Effector memory CD8-positive, alpha-beta T cell (primary cell): ENCODE measurements at places on chromosomes 2 and 18.
A peak's percentile ranks its signal among the peaks of the same experiment; 100 is the strongest.

- DNase-seq = no peak
Observed at GRCh38 chr2:8389431-8390108, 292.3 kb upstream of the ID2 start.

- DNase-seq = peak; percentile 18
Observed at GRCh38 chr2:47907039-47907781, 912 bp upstream of the FBXO11 start.

DNA sequence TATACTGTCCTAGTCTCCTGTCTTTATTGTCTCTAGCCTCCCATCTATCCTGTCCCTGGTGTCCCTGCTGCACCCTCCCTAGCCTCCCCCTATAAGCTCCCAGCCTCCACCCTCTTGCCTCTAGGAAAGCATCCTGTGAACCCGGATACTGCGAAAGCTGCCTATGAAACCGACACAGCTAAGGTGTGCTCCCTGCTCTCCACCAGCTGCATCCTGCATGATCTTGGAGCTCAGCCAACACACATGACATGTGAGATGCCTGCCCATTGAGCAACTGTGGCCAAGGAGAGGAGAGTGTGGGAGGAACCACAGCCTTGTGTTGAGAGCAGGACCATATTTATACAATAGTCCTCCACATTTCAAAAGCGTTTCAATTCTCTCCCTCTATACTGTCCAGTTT is 187.1 kb downstream of the ZBTB7C start:
- DNase-seq = no peak

DNA sequence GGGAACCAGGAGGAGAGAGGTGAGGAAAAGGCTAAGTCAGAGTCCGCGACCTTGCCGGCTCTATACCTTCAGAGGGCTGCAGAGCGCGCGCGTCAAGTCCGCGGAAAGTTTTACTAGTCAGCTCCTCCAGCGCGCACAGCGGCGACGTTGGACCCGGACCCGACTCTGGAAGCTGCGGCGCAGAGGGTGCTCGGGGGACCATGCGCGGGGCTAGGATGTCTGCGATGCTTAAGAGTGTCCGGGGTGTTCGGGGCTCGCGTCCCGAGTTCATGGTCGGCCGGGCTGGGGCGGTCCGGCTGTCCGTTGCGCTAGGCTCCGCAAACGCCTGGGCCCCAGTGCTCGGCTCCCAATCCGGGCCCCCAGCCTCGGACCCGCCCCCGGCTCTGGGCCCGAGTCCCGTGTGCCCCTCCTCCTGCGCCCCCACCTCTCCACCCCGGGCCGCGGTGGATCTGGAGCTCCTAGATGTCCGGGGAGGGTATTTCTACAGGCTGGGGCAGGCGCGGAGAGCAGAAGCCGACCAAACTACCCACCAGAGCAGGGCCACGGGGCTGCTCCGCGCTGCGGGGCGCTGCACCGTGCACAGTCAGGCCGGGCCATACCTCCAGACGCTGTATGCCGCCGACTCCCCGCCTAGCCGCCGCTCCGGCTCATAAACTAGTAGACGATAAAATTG is at the start of gene LBX2:
Gene LBX2 (minus strand): TSS at position 337 of the 673 bp plus-strand sequence. CDS start 66 bp downstream, at position 271.
- no peak for DNase-seq

- no peak for DNase-seq
Observed at GRCh38 chr2:36544638-36545338, 53.2 kb downstream of the FEZ2 start.

GRCh38 chr2:152443771-152444170 is 108.8 kb downstream of the FMNL2 start:
- DNase-seq = no peak

DNA sequence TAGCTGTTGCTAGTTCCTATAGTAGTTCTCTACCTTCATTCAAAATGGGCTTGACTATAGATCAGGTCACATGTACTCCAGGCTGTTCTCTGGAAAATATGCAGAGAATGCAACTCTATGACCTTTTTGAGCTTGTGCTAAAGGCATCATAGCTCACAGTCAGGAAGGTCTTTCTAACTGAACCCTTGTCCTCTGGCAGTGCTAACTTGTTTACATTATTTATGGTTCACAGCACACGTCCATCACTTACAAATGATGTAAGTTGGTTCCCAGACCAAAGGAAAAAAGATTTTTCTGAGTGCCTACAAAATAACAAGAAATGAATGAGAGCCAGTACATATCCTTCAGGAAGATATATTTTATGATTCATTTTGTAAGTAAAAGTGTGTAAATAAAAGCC is 236.1 kb downstream of the GCA start:
- DNase-seq = no peak

- no peak for DNase-seq
Observed at GRCh38 chr2:240564561-240565332, 3.5 kb upstream of the RNPEPL1 start.

DNA sequence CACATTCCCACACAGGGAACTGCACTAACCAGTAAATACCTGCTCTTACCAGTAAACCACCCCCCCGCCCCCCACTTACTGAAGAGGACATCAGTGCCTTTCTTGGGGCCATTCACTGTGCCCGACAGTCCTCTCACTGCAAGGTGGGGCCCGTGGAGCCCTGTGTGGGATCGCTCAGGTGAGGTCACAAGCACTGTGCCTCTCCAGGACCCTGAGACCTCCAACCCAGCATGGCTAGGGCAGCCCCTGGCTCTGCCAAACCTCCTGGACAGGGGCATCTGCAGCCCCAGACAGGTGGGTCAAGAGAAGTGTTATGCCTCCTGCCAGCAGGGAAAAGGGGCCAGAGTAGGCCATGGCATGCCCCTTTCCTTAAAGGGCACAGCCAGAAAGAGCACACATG is 6.7 kb upstream of the NEURL3 start:
- no peak for DNase-seq

GRCh38 chr2:23905155-23905554 is 21.8 kb downstream of the ATAD2B start:
- DNase-seq = no peak

DNA sequence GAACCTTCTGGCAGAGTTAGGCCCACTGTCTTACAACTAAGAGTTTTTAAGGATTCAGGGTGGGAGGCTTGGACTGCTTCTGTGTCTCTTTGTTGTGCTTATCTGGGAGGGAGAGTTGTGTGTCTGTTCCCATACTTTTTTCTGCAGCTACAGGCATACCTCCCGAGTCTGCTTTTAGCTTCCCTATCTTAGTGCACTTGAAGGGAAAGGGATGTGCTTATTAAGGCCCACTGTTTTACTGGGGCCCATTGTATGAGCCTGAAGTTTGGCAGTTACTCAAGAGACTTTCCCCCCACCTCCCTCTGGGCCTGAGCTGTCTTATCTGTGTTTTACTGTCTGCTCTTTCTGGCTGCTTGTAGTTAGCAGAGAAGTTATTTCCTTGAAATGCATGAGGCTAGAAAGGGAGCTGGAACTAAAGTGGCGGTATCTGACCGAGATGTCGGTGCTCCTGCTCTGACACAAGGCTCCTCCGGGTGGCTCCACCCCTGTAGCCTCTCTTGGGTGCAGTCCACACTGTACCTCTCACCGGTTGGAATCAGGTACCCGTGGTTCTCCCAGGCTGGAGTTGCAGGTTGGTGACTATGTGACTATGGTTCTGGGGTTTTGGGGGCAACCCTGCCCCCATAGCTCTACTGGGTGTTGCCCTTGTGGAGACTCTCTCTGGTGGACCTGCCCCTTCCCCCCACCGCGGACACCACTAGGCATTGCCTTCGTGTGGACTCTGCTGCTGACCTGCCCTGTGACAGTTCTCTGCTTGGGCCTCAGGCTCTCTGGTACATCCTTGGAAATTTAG is 12.9 kb downstream of the UBR3 start:
- no peak for DNase-seq

GRCh38 chr2:26692279-26692896 is at the start of gene KCNK3:
KCNK3 (plus strand) TSS chr2:26692722; CDS start chr2:26692876, 154 bp downstream.
- peak; percentile 11 for DNase-seq

- DNase-seq = no peak
Observed at GRCh38 chr2:225824748-225825449, 425.4 kb downstream of the NYAP2 start.

DNA sequence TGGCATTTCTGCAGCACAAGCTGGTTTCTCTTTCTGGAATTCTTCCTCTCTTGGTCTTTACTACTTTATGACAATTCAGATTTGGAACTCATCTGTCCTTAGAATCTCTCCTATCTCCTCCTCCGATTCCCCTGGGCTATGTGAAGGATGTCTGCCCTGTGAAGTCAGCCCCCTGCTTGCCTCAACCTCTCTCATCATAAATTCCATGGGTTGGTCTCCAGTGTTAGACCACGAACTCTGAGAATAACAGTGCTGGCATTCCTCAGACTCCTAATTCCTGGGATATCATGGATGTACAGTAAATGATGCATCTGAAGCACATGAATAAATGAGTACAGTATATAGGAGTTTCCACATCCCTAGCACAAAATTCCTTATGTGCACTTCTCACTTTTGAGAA is 21.0 kb upstream of the CYRIA start:
- no peak for DNase-seq
